ENCODE measurements at places on chromosomes 6 and 20.

DNA sequence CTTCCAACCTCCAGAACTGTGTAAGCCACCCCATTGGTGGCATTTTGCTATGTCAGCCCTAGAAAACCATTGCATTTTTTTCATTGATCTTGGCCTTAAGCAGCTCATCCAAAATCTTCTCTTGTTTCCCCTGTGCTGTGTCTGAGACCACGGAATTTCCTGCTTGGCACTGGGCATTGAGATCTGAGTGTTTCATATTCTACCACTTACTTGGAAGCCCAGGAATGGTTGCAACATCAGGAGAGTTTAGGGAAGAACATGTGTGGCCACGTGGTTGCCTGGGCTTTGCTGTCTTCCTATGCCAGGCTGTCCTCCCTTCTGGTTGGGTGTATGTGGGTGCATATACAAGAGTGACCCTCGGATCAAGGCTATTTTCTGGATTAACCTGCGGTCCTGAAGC is 139.3 kb upstream of the PMEPA1 start:
- DNase-seq = no peak

GRCh38 chr6:8888468-8888867 is 453.1 kb upstream of the SLC35B3 start:
- DNase-seq = no peak

- peak; percentile 16 for DNase-seq
Observed at GRCh38 chr6:89859744-89860143, 30.1 kb downstream of the CASP8AP2 start.

GRCh38 chr6:38499529-38500096 is 140.1 kb downstream of the BTBD9 start:
- no peak for DNase-seq

DNA sequence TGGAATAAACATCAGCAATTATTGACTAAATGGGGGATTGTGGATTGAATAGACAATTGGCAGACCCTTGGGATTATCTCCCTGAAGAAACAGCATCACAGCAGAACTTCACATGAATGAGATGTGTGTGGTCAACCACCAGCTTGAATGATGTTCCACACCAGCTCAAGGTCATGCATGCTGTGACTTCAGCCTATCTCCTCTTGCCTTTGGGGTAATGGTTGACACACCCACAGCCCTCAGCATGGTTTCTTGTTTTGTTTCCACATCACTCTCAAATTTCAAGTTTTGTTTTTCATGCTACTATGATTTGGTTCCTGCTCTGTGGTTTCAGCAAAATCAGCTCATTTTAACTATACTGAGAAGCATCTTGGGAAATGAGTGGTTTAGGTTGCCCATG is 94.3 kb downstream of the PAK5 start:
- no peak for DNase-seq

DNA sequence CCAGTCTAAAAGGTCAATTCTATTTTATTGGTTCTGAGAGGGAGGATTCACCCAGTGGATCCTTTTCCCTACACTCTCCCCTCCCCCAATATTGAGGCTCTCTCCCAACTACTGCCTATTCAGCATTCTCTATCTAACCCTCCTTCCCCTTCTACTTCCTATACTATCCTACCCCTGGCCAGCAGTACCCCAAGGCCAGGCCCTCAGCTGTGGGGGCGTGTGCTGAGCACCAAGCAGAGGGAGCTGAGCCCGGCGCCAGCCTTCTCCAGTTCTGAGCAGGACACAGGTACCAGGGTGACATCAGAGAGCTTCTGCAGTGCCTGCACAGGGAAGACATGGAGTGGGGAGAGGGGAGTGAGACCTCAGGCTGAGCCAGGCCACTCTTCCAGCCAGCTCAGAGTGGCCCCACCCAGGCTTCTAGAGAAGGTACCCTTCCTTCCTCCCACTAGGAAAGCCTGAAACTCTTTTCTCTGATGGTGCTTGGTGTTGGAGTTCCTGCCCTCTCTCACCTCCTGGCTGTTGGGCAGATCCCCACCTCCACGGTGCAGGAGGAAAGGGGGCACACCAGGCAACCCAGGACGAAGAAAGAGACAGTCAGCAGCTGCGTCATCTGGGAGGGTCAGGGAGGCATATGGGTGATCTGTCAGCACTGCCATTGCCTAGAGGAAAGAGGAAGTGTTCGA is 1.9 kb downstream of the DDAH2 start:
- DNase-seq = no peak

- no peak for DNase-seq
Observed at GRCh38 chr6:43107344-43108062, 31.4 kb downstream of the PTK7 start.

Data from activated T-helper 2 cell treated with anti-CD3 and anti-CD28 coated beads, Interferon-gamma antibody, Interleukin-2, Interleukin-4, amounts not matched to agents 10 μg/mL and 5 μg/mL and 100 μg/mL, durations not matched to agents 14 hours and 24 hours and 36 hours (primary cell).